ENCODE measurements at places on chromosomes 7 and 10. TPM values are rescaled to one million over a fixed set of nuclear protein-coding genes. Genes with fewer than 3 reads are reported as not detected.

Gene CAV1
- 857 TPM for total RNA-seq

Gene SYT15
- 0.81 TPM for total RNA-seq

Gene COL26A1
- total RNA-seq: not detected

Gene OR2A42
- 0.16 TPM for total RNA-seq

Gene MEOX2
- 1.6 TPM for total RNA-seq

Gene ANLN
- total RNA-seq: 3.7 TPM

DNA sequence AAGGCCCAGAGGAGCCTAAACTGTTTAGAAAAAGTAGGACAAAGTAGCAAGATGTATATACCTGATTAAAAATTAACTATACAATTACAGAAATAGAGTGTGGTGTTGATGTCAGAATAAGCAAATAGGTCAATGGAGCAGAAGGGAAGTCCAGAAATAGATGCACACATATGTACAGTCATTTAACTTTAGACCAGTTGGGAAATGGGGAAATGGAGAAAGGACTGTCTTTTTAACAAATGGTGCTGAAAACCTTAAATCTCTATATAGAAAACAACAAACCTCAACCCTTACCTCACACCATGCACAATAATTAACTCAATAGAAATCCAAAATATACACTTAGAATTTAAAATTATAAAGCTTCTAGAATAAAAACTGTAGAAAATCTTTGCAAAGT lies 72.2 kb downstream of the CH25H start:
- no peak for DNase-seq

DNA sequence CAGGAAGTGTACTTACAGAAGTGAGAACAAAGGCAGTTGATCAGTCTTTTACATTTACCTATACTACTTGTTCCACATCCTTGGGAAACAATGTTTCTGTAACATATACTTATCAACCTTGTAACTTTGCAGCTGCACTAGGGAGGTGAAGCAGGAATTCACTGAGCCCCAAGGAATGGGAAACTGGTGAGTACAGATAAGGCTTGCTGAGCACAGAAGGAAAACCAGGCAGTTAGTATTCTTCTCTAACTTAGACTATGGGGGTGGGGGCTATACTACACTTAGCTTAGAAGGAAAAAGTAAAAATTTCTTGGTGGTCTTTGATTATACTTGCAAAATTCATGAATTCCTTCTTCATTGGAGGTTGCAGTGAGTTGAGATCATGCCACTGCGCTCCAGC lies 6.9 kb upstream of the ZNF33A start:
- DNase-seq: no peak

- DNase-seq: peak; percentile 49
Observed at GRCh38 chr10:132832186-132832969, 46.4 kb upstream of the NKX6-2 start.

- DNase-seq: no peak
Observed at GRCh38 chr7:47095946-47096345, 486.0 kb downstream of the TNS3 start.

- no peak for DNase-seq
Observed at GRCh38 chr7:1719913-1720312, 49.8 kb downstream of the ELFN1 start.

GRCh38 chr10:114631090-114631665 lies 26.9 kb downstream of the ABLIM1 start:
- no peak for DNase-seq

DNA sequence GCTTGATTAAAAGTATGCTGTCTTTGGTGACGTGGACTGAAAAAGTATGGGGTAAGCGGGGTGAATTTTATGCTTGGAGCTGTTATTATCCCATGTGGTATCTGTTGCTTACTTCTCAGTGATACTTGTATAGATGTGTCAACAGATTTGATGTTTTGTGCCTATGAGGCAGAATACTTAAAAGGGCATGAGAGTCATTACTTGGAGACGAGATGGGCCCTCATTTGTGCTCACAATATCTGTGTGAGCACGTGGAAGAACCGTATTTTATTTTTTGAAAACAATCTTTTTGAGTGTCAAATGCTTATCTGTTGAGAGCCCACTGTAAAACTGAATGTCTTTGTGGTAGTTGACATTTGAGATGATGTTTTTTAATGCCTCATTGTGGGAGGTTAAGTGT lies 281.9 kb downstream of the EXOC4 start:
- no peak for DNase-seq

- DNase-seq: no peak
Observed at GRCh38 chr7:125033506-125033905, 103.9 kb upstream of the POT1 start.

DNA sequence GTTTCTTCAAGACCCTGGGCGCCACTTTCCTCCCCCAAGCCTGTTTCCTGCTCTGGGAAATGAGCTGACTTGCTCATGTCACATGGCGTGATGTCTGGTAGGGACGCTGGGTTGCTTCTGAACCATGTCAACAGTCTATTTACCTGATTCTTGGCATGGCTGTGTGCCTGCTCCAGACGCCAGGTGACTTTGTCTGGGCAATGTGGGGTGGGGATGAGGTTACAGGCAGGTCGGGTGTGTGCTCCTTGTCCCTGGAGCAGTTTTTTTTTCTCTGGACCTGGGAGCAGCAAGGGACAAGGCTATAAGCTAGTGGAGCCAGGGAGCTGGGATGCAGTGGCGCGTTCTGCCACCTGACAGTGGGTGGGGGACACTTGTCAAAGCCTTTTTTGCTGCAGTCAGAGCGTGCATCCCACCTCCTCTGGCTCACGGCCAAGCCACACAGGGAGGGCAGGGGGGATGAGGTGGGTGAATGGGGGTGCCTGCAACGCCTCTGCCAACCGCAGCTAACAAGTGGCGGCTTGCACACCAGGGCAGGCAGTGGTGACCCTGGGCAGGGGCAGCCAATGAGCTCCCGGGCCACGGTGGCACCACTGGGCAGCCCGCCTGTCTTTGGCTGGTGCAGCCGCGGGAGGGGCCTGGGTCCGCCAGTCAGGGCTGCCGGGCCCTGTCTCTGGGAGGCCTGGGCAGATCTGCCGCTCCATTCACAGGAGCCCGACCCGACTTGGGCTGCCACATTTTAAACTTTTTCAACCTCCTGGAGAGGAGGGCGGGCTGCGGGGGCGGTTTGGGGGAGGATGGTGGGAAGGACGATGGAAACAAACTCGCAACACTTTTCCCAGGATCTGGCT lies 22.9 kb downstream of the DNAJB12 start:
- DNase-seq: peak; percentile 91

DNA sequence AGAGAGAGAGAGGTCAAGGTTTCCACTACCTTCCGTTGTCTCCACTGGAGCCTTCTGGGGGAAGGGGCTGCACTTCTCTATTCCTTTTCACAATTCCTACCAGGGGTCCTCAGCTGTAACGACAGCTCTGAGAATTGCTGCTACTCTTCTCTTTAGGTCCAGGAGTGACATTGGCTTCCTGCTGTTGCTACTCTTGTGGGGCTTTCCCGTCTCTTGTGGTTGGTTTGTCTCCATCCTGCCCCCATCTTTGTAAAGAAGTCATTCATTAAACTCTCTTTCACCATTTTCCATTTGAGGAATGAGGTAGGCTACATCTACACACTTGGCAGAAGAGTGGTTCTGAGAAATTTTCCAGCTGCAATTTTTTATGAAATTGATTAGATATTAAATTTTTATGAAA lies 238.8 kb upstream of the LYZL1 start:
- no peak for DNase-seq

DNA sequence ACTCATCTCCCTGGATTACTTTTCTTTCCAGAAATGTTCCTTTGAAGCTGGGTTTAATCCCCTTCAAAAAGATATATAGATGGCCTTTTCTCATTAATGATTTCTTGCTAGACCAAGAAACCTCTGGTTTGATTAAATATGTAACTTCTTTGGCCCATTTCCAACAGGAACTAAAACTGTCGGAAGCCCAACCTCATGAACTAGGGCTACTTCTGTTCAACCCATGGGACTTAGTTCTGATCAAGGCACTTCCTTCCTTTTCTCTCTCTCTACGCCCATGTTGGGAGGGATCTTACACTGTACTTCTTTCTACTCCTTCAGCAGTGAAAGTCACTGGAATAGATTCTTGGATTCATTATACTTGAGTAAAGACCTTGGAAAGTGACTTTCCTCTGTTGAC lies 83.6 kb downstream of the TMEM106B start:
- no peak for DNase-seq

GRCh38 chr7:95609277-95609971 lies 13.1 kb upstream of the PDK4 start:
- DNase-seq: peak; percentile 82
